ENCODE measurements at places on chromosomes 5 and 9.

- no peak for DNase-seq
Observed at GRCh38 chr5:74067748-74068541, 441.9 kb downstream of the ARHGEF28 start.

- DNase-seq = no peak
Observed at GRCh38 chr9:5478206-5478605, 27.9 kb downstream of the CD274 start.

GRCh38 chr9:120970244-120970643, 43.6 kb upstream of the TRAF1 start:
- no peak for DNase-seq

GRCh38 chr9:35431467-35431866, 58.4 kb upstream of the RUSC2 start:
- no peak for DNase-seq

DNA sequence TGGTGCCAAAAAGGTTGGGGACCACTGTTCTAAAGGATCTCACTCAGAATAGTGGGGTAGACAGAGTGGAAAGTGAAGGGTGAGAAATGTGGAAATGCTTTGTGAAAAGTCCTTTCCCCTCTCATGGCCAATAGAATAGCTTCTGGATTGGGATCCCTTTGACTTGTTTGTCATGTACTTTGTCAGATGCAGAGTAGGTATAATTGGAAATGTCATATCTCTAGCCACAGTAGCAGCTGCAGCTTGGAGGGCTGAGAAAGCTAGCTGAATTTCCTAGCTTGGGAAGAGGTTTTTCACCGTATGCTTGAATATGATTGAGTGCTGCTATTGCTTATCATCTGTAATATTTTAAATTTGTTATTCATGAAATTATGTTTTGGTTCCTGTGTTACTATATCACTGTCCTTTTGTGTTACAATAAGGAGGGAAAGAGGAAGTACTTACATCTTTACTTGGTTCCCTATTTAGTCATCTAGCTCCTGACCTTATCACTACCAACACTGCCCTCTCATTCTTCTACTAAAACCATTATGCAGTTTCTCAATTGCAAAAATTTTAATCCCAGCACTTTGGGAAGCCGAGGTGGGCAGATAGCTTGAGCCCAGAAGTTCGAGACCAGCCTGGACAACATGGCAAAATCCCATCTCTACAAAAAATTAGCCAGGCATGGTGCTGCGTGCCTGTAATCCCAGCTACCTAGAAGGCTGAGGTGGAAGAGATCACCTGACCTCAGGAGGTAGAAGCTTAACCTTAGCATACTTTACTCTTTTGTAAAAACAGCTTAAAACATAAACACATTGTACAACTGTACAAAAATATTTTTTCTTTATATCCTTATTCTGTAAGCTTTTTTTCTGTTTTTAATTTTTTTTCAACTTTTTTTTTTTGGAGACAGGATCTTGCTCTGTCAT, 12.4 kb downstream of the SLC30A5 start:
- no peak for DNase-seq

All from skeletal muscle cell (primary cell).